BJ (cell line): ENCODE measurements at places on chromosomes 7 and 10.

- DNase-seq = no peak
Measured at GRCh38 chr7:117067340-117067739, 114.0 kb downstream of the ST7 start.

- DNase-seq = no peak
Measured at GRCh38 chr7:44219371-44220045, 18.7 kb downstream of the YKT6 start.

DNA sequence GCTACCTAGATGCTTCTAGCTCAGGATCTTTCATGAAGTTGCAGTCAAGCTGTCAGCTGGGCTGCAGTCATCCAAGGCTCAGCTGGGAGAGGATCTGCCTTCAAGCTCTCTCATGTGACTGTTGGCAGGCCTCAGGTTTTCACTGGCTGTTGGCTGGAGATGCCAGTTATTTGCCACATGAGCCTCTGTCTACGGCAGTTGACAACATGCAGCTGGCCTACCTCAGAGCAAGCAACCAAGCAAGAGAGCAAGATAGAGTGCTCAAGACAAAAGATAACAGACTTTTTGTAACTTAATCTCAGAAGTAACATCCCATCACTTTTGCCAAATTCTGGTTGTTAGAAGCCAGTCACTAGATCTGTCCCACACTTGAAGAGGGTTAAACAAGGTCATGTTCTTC is 125.8 kb downstream of the TPST1 start:
- no peak for DNase-seq

DNA sequence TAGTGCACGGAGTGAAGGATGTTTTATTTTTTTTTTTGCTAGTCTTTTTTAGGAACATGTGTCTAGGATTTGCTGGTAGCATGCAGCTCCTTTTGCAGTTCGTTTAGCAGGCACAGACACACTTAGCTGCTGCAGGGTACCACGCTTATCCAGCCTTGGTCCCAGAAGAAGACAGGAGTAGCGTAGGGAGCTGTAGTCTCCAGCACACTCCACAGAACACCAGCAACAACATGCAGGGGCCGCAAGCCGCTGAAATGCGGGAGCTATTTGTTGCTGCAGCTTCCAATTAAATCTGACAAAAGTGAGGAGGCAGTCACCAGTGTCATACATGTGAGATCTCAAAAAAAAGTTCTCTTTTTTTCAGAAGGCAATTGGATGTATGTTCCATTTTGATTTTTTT is 486.2 kb upstream of the KLF6 start:
- no peak for DNase-seq

DNA sequence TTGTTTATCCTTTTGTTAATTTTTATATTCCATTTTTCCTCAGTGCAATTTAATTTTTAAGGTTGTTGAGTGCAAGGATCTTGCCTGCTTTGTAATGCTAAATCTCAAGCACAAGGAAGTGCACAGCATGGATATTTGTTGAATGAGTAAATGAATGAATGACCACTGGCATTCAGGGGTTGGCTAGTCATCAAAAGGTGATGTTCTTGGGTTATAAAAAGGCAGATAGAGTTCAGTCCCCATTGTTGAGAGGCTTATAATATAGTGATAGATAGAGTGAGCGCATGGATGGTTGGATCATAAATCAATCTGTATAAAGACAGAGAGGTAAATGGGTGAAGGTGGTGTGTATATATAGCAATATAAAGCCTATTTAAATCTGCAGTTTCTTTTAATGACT is 193.2 kb upstream of the KLF6 start:
- no peak for DNase-seq

DNA sequence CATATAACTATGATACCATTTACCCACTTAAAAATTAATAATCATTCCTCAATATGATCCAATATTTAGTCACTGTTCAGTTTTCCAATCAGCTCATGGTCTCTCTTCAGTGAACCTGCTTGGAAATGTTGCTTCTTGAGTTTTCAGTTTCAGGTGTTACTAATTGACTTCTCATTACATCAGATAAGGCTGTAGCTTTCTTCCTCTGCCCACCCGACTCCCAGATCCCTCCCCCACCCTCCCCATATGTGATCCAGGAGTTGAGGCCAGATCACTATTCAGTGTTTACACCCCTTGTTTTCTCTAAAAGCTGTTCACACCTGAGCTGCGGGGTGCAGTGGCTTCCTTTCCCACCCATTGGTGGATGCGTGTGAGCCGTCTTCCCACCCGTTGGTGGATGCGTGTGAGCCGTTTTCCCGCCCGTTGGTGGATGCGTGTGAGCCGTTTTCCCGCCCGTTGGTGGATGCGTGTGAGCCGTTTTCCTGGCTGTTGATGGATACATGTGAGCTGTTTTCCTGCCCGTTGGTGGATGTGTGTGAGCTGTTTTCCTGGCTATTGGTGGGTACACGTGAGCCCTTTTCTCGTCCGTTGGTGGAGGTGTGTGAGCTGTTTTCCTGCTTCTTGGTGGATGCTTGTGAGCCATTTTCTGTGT is 3.2 kb upstream of the MTG1 start:
- DNase-seq = no peak

DNA sequence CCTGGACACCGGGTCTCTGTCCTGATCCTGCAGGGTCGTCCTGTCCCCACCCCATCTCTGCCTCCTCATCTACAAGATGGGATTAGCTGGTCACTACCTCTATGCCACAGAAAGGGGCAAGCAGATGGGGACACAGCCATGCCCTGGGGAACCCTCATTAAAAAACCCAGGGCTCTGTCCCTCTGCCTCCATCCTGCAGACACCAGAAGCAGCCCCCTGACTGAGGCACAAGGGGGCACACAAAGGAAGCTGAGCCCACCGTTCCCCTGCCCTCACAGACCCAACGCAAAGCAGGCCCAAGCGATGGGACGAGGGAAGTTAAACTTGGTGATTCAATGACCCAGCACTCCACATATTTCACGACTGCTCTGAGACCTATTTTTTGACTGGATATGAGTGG is 142.4 kb downstream of the TCERG1L start:
- no peak for DNase-seq

DNA sequence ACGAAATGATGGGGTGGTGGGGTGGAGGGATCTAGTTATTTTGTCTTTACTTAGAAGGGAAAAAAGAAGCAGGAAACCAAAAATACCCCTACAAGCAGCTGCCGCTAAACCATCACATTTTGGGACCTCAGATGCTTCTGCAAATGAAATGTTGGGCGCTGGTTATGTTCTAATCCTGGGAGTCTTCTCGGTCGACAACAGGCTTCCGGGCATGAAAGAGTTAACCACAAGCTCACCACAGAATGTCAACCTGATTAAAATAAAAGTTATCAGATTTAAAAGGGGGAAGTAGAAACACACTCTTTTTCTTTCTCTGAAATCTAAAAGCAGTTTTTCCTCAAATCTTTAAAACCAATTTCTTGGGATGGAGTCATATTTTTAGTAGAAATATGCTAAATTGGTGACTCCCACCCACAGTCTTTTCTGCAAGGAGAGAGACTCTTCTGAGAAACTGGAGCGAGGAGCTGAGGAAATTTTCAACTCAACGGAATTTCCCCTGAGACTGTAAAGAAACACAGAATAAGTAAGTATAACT is 16.8 kb downstream of the IL2RA start:
- no peak for DNase-seq

DNA sequence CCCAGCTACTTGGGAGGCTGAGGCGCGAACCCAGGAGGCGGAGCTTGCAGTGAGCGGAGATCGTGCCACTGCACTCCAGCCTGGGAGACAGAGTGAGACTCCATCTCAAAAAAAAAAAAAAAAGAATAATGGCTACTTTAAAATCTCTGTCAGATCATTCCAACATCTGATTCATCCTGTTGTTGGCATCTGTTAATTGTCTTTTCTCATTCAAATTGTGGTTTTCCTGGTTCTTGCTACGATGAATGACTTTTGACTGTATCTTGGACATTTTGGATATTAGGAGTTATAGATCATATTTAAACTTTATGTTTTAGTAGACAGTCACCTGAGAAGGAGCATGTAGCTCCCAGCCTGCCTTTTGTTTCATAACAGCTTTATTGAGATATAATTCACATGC is 8.5 kb downstream of the TPST1 start:
- no peak for DNase-seq

DNA sequence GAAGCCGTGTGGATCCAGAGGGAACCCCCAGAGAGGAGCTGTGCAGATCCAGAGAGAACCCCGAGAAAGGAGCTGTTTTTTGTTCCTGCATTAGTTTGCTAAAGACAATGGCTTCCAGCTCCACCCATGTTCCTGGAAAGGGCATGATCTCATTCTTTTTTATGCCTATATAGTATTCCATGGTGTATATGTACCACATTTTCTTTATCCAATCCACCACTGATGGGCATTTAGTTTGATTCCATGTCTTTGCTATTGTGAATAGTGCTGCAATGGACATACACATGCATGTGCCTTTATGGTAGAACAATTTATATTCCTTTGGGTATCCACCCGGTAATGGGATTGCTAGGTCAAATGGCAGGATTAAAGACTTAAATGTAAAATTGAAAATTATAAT is 95.4 kb upstream of the RHEB start:
- no peak for DNase-seq

DNA sequence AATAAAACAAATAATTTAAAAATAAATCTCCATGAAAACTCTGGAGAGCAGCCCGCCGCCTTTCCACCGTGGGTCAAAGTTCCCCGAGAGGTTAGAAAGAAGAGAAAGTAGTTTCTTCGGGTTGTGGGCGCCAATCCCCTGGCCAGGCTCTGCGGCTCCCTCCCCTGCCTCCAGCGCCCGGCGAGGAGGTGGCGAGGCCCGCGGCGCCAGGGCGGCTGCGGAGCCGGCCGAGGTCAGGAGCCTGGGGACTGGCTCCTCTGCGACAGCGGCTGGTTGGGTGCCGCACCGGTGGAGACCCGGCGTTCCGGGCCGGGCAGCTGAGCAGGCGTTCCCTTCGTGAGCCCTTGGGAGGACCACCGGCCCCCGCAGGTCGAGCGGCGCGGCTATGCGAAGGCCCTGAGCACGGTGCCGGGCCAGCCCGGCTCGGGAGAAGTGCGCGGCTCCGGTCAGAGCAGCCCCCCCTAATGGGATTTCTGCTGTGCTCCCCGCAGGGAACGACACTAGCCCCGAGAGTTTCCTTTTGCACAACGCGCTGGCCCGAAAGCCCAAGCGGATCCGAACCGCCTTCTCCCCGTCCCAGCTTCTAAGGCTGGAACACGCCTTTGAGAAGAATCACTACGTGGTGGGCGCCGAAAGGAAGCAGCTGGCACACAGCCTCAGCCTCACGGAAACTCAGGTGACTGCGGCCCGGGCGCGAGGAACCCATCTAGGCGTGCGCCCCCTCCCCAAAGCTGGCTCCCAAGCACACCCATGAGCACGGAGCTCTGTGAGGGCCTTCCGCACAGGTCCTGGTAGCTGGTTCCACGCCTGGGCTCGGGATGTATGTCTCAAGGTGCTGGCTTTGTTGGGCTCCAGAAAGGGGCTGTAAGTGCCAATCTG is 2.8 kb downstream of the EMX2 start:
- no peak for DNase-seq

GRCh38 chr10:67790534-67791408 is 47.2 kb downstream of the DNAJC12 start:
- no peak for DNase-seq

DNA sequence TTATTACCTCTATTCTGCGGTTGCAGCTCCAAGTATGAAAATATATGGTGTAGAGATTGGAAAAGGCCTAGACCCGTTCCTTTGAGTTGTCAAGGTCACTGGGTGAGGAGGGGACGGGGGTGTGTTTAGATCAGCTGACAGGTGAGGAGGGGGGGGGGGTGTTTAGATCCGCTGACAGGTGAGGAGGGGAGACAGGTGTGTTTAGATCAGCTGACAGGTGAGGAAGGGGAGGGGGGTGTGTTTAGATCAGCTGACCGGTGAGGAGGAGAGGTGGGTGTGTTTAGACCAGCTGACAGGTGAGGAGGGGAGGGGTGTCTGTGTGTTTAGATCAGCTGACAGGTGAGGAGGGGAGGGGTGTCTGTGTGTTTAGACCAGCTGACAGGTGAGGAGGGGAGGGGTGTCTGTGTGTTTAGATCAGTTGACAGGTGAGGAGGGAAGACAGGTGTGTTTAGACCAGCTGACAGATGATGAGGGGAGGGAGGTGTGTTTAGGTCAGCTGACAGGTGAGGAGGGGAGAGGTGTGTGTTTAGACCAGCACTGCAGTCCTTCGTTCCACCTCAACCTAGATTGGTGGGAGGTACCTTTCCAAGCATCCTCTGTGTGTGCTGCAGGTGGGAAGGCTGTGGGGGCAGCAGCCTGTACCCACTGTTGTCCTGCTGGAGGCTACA is 655.0 kb upstream of the ADARB2 start:
- no peak for DNase-seq

GRCh38 chr10:72083790-72084459 is 4.4 kb downstream of the SPOCK2 start:
- no peak for DNase-seq

- DNase-seq = no peak
Measured at GRCh38 chr10:8312781-8313180, 258.3 kb downstream of the GATA3 start.

- peak; percentile 78 for DNase-seq
Measured at GRCh38 chr10:75401569-75402485, at the start of gene ZNF503. Gene ZNF503, minus strand, starts transcription at chr10:75401764. Its CDS starts 345 bp downstream, at chr10:75401419.

DNA sequence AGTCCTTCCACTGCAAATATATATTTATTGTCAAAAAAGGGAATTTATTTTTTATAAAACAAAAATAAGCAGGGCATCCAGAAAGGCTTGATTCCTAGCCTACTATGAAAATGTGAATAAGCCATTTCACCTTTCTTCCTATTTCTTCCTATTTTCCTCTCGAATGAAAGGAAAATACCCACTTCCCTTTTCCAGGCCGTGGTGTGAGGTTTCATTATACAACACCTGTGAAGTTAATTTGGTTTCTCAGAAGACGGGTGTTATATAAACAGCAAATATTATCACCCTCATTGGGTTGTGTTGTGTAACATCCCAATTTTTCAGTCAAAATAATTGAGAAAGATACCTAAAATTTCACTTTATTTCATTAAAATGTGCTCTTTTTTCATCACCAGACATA is 214.3 kb downstream of the DGKB start:
- DNase-seq = no peak

- no peak for DNase-seq
Measured at GRCh38 chr7:69833964-69834363, 235.7 kb downstream of the AUTS2 start.

DNA sequence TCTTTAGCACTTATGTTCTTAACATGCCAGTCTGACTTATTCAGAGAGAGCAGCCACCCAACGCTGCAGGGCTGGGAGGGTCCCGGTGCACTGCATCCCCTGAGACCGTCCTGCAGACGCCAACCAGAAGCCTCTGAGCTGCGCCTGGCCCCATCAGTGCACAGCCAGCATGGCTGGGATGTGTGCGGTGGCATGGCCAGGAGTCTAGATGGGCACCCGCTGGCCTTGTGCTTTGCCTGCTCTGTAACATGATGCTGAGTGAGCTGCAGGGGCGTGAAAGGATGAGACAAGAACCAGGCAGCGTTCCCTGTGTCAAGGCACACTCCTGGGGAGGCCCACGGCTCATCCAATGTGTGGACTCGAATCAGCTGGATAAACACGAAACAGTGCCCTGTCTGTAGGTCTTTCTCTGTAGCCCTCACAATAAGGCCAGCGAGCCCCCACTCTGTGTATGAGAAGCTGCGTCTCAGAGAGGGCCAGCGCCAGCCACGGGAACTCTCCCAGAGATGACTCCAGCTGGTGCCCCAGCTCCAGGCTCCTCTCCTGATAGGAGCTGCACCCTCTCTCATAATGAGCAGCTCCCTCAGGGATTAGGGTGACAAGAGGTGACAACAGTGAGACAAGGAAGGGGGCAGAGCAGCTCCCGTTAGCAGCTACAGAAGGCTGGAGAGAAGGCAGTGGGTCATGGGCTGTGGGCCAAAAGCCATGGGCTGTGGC is 96.8 kb downstream of the TNS3 start:
- no peak for DNase-seq

- DNase-seq = no peak
Measured at GRCh38 chr7:135959646-135960363, 17.4 kb downstream of the MTPN start.
